ENCODE measurements at places on chromosomes 2 and 18.

- DNase-seq = peak; percentile 82
These were observed 7.3 kb downstream of the CYS1 start for GRCh38 chr2:10072656-10073480.

GRCh38 chr2:67039517-67040103, 357.5 kb upstream of the ETAA1 start:
- no peak for DNase-seq

- no peak for DNase-seq
These were observed 10.7 kb downstream of the RBBP8 start for GRCh38 chr18:22943847-22944246.

GRCh38 chr2:12715258-12716031, 1.3 kb upstream of the TRIB2 start:
- no peak for DNase-seq

DNA sequence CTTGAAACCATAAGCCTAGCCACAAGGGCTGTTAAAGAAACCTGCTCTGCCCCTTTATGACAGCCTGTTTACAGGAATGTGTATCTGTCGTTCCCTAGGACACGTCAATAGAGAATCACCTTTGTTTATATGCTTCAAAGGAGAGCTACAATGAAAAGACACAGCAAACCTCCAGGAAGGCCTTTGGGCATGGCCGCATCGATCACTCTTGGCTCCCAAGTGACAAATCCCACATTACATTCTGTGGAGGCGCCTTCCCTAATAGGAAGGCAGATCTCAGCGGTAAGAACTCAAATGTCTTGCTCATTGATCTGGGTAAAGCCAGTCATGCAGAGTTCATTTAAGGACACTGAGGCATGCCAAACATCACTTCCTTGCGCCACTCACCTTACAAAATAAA, 26.5 kb downstream of the KIAA2012 start:
- no peak for DNase-seq

DNA sequence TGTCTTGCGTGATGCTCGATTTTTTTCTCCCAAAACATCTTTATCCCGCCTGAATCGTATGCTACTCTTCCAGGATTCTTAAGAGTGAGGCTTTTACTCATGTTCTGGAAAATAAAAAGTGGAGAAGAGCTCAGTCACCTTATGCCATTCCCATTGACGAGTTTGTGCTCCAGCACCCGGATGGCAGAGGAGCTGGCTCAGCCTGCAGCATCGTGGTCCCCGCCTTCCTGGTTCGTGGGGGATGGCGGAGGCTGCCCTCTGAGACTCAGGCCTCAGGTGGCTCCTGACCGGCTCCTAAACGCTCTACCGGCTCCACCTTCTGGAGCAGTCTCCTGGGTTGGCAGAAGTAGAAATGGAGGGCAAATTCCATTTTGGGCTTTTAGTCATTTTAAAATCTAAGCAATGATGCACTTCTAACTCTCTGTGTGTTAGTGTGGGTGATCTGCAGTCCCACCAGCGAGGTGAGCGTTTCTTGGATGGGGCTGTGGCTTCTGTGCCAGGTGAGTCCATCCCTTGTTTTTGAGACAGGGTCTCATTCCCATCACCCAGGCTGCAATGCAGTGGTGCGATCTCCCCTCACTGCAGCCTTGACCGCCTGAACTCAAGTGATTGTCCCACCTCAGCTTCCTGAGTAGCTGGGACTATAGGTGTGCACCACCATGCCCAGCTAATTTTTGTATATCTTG, 27.8 kb downstream of the RTP5 start:
- peak; percentile 13 for DNase-seq

DNA sequence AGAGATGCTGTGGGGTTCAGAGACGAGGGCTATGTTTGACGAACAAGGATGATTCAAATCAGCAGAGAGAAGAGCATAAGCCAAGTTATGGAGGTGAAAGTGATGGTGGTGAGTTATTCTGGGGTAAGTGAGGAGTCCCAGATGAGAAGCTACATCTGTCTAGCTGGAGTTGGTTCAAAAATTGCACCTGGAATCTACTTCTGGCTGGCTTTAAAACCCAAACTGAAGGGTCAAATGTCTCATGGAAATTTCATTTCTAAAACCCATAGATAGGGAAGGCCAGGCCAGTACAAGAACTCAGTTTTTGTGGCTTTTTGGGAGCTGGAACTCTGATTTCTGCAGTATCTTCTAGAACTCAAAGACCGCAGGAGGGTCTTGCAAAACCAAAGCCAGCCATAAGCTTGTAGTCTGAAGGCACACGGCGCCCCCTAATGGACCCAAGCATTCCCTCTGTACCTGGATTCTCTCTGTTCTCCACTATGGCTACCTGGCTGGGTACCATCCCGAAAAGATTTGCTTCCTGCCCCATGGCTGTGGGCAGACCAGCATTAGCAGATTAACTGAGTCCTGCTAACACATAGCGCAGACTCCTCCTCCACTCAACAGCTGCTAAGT, 229.1 kb upstream of the SLC14A2 start:
- peak; percentile 36 for DNase-seq

GRCh38 chr2:61771904-61772845, 81.7 kb downstream of the FAM161A start:
- no peak for DNase-seq

All from stimulated activated CD8-positive, alpha-beta memory T cell treated with anti-CD3 and anti-CD28 coated beads, Interleukin-4, amount 100 ng/mL, for 48 hours (primary cell).